Stimulated activated naive CD8-positive, alpha-beta T cell treated with anti-CD3 and anti-CD28 coated beads, Interleukin-15, Interleukin-2, amounts not matched to agents 100 U/mL and 50 U/mL, for 24 hours (primary cell): ENCODE measurements at places on chromosomes 6 and 20.

- no peak for DNase-seq
These were observed 81.0 kb downstream of the TIAM2 start for GRCh38 chr6:155075930-155076695.

- no peak for DNase-seq
These were observed 20.0 kb downstream of the PRPF6 start for GRCh38 chr20:64000906-64001305.

DNA sequence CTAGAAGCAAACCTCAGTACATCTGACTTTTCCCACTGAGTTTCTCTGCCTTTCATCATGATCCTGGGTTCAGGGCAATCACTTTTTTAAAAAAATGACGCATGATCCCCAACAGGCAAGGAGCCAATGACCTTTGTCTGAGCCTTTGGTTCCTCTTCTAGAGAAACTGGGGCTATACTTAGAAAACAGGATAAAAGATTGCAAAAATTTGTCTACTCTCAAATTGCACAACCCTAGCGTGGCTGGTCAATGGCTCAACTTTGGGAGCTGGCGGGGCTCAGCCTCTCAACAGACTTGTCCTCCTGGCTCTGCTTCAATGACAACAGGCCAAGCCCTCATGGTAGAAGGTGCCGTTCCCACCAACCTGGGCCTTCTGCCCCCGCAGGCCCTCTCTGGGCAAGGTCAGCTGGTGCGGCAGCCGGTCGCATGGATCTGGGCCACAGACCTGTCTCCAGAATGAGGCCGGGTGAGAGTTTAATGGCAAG, 48.7 kb downstream of the PDYN start:
- no peak for DNase-seq

DNA sequence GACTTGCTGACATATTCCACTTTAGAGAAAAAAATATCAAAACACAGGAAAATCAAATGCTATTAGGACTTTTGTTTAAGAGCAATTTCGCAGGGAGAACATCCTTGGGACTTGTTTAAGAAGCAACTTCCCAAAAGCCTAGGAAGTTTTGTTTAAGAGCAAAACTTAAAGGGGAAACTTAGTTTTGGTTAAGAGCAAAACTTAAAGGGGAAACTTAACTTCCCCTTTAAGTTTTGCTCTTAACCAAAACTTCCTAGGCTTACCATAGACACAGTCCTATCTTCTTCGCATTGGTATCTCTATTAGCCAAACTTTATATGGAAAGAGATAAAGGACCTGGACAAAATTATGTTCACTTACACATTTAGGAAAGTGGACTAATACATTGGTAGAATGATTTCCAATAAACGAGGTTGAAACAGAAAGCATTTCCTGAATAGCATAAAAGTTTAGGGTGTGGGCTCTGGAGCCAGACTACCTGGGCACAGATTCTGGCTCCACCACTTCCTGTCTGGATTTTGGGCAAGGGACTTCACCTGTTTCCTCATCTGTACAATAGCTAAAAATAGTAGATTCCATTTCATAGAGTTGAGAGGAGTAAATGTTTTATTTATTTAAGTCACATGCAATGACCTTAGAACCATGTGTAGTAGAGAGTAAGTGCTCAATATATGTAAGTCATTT, 15.7 kb downstream of the PAQR8 start:
- DNase-seq, result no peak
